ENCODE measurements at places on chromosomes 5 and 9. TPM values are rescaled to one million over a fixed set of nuclear protein-coding genes. Genes with fewer than 3 reads are reported as not detected.

- peaks cover 3% of the 10 kb centered on the region for H3K4me1 ChIP-seq
- H3K36me3 ChIP-seq: no peaks in the 10 kb centered on the region
These were observed 24.8 kb downstream of the HSPB3 start for GRCh38 chr5:54480296-54480695.

DNA sequence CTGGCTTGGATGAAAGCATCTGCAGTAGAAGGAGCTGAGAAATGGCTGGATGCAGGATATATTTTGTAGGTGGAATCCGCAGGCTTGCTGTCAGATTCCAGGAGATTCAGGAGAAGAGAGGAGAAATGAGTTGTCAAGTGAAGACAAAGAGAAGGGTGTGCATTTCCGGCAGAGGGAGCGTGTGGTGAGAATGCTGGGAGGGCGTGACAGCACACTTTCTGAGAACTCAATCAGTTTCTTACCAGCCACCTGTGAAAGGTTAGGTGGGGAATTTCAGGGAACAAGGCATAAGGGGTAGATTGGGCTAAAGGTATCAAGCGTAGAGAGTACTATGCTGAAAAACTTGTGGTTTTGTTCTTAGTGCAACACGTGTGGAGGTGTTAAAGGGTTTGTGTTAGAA, 199.3 kb upstream of the ANKH start:
- H3K27me3 ChIP-seq: no peaks in the 10 kb centered on the region
- H3K4me3 ChIP-seq: no peak overlapping the region
- no peak for DNase-seq
- H3K4me1 ChIP-seq: no peaks in the 10 kb centered on the region
- H3K36me3 ChIP-seq: no peaks in the 10 kb centered on the region

- no peak overlapping the region for H3K4me3 ChIP-seq
- peaks cover 8% of the 10 kb centered on the region for H3K4me1 ChIP-seq
- H3K27ac ChIP-seq: no peak overlapping the region
- H3K36me3 ChIP-seq: no peaks in the 10 kb centered on the region
- peaks cover 11% of the 10 kb centered on the region for H3K27me3 ChIP-seq
- DNase-seq: no peak
These were observed 25.9 kb downstream of the CSF1R start for GRCh38 chr5:150060471-150060870.

- no peaks in the 10 kb centered on the region for H3K4me1 ChIP-seq
- H3K4me3 ChIP-seq: no peak overlapping the region
- no peak overlapping the region for H3K27ac ChIP-seq
- H3K36me3 ChIP-seq: no peaks in the 10 kb centered on the region
These were observed 129.6 kb downstream of the SEC61B start for GRCh38 chr9:99351647-99352046.

- H3K27me3 ChIP-seq: peaks cover 5% of the 10 kb centered on the region
- no peaks in the 10 kb centered on the region for H3K36me3 ChIP-seq
- H3K27ac ChIP-seq: no peak overlapping the region
- no peak overlapping the region for H3K4me3 ChIP-seq
These were observed 6.4 kb upstream of the GLIS3 start for GRCh38 chr9:4306066-4306776.

- no peak overlapping the region for H3K27ac ChIP-seq
- DNase-seq: no peak
- no peaks in the 10 kb centered on the region for H3K27me3 ChIP-seq
- peaks cover 8% of the 10 kb centered on the region for H3K36me3 ChIP-seq
- peaks cover 13% of the 10 kb centered on the region for H3K4me1 ChIP-seq
- H3K4me3 ChIP-seq: no peak overlapping the region
These were observed 12.2 kb downstream of the ERGIC1 start for GRCh38 chr5:172846249-172846648.

DNA sequence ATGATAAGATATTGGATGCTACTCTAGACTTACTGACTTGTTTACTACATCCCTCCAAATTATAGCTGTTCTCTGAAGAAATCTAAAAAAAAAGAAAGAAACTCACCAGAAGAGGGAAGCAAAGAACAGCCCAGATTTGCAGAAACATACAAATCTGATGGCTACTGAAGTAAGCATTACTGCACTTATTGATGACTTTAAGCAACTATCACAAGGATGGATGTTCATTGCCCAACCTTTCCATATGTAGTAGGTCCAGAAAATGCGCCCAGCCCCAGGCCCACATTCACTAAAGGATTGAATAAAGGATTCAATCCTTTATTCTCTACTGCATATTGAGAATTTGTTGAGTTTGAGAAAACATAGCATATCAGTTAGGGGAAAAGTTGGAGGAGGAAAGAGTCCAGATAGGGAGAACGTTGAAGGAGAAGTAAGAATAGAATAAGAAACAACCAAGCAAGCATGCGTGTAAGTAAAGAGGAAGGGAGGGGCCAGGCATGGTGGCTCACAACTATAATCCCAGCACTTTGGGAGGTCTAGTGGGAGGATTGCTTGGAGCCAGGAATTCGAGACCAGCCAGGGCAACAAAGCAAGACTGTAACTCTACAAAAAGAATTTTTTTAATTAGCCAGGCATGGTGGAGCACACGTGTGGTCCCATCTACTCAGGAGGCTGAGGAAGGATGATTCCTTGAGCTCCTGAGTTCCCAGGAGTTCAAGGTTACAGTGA, 33.8 kb upstream of the DTWD2 start:
- no peak overlapping the region for H3K27ac ChIP-seq
- H3K36me3 ChIP-seq: peaks cover 2% of the 10 kb centered on the region
- peaks cover 3% of the 10 kb centered on the region for H3K4me1 ChIP-seq
- no peaks in the 10 kb centered on the region for H3K27me3 ChIP-seq
- no peak overlapping the region for H3K4me3 ChIP-seq

- H3K4me1 ChIP-seq: no peaks in the 10 kb centered on the region
- no peak overlapping the region for H3K27ac ChIP-seq
- H3K4me3 ChIP-seq: no peak overlapping the region
- DNase-seq: no peak
These were observed 74.5 kb upstream of the MAP1B start for GRCh38 chr5:72032788-72033187.

GRCh38 chr5:116358015-116358523, 216.6 kb downstream of the SEMA6A start:
- no peaks in the 10 kb centered on the region for H3K27me3 ChIP-seq
- H3K27ac ChIP-seq: no peak overlapping the region
- peaks cover 13% of the 10 kb centered on the region for H3K36me3 ChIP-seq
- H3K4me3 ChIP-seq: no peak overlapping the region
- no peaks in the 10 kb centered on the region for H3K4me1 ChIP-seq
- DNase-seq: no peak

- no peak overlapping the region for H3K27ac ChIP-seq
- H3K36me3 ChIP-seq: no peaks in the 10 kb centered on the region
- H3K4me3 ChIP-seq: no peak overlapping the region
These were observed 64.5 kb upstream of the SLC30A5 start for GRCh38 chr5:69029292-69029691.

GRCh38 chr5:101785090-101785489, 511.0 kb downstream of the SLCO4C1 start:
- no peak for DNase-seq
- H3K4me3 ChIP-seq: no peak overlapping the region
- H3K27ac ChIP-seq: no peak overlapping the region
- no peaks in the 10 kb centered on the region for H3K27me3 ChIP-seq
- no peaks in the 10 kb centered on the region for H3K4me1 ChIP-seq

GRCh38 chr9:93245437-93245970, 61.6 kb downstream of the WNK2 start:
- no peak overlapping the region for H3K27ac ChIP-seq
- no peaks in the 10 kb centered on the region for H3K4me1 ChIP-seq
- no peak for DNase-seq
- no peaks in the 10 kb centered on the region for H3K27me3 ChIP-seq
- no peak overlapping the region for H3K4me3 ChIP-seq

GRCh38 chr9:130233587-130233945, 32.0 kb upstream of the HMCN2 start:
- no peaks in the 10 kb centered on the region for H3K36me3 ChIP-seq
- peaks cover 6% of the 10 kb centered on the region for H3K4me1 ChIP-seq
- no peak for DNase-seq
- H3K27ac ChIP-seq: no peak overlapping the region
- peaks cover 2% of the 10 kb centered on the region for H3K27me3 ChIP-seq

GRCh38 chr5:172868436-172868923, 34.4 kb downstream of the ERGIC1 start:
- H3K36me3 ChIP-seq: peaks cover 4% of the 10 kb centered on the region
- H3K27me3 ChIP-seq: no peaks in the 10 kb centered on the region
- peak overlapping the region; percentile 38 for H3K27ac ChIP-seq
- DNase-seq: no peak
- H3K4me3 ChIP-seq: no peak overlapping the region

Gene NMUR2
- not detected for total RNA-seq

Gene ARSB
- 7.4 TPM for total RNA-seq

Gene SPATA31A3
- total RNA-seq: not detected

Gene C9orf50
- total RNA-seq: not detected

Gene SPARC
- total RNA-seq: 0.96 TPM

Gene ENTPD2
- not detected for total RNA-seq

Gene SEMA5A
- 0.03 TPM for total RNA-seq

Gene BTNL9
- not detected for total RNA-seq

Gene GRIN1
- not detected for total RNA-seq

Measured in activated naive CD8-positive, alpha-beta T cell treated with anti-CD3 and anti-CD28 coated beads, Interleukin-2, amount 10 ng/mL, durations not matched to agents 7 days and 5 days (primary cell).